Lung (tissue), 17 donors: ENCODE measurements at places on chromosomes 5 and 9.
A peak's percentile ranks its signal among the peaks of the same experiment; 100 is the strongest.

DNA sequence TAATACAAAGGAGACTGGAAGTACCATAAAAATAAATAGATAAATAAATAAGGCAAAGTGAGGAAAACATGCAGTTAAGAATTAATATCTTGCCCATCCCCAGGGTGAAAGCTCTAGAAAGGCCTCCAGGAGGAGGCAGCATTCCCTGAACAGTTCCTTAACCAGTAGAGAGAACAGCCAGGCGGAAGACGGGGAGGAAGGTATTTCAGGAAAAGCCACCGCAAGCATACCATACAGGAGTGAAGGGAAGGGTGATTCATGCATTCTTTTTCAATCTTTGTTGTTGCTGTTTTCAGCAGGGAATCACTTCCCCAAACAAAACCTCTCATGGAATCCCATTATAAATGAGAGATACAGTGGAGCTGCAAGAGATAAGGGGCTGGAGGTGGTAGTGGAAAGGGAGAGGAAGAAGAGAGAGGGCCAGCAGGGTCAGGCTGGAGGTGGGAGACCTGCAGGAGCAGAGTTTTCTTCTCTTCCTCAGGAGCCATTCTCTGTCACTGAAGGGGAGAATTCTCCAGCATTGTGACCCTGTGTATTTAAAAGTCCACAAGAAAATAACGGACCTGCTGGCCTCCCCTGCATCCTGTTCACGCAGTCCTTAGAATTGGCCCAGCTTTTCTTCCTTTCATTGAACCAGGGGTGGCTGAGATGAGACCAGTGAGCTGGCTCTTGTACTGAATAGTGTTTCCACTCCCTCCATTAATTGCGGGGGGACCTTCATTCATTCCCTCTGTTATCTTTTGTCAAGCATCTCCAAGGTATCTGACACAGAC, 255.9 kb downstream of the FAM114A2 start:
- H3K4me3 ChIP-seq, result no peak overlapping the region
- no peak overlapping the region for H3K27ac ChIP-seq
- H3K27me3 ChIP-seq, result no peaks in the 10 kb centered on the region
- no peaks in the 10 kb centered on the region for H3K36me3 ChIP-seq

- H3K36me3 ChIP-seq, result no peaks in the 10 kb centered on the region
- peaks cover 9% of the 10 kb centered on the region for H3K4me1 ChIP-seq
- H3K27me3 ChIP-seq, result peaks cover 3% of the 10 kb centered on the region
- H3K27ac ChIP-seq, result no peak overlapping the region
Measured at GRCh38 chr5:167709625-167710024, 581.8 kb upstream of the WWC1 start.

DNA sequence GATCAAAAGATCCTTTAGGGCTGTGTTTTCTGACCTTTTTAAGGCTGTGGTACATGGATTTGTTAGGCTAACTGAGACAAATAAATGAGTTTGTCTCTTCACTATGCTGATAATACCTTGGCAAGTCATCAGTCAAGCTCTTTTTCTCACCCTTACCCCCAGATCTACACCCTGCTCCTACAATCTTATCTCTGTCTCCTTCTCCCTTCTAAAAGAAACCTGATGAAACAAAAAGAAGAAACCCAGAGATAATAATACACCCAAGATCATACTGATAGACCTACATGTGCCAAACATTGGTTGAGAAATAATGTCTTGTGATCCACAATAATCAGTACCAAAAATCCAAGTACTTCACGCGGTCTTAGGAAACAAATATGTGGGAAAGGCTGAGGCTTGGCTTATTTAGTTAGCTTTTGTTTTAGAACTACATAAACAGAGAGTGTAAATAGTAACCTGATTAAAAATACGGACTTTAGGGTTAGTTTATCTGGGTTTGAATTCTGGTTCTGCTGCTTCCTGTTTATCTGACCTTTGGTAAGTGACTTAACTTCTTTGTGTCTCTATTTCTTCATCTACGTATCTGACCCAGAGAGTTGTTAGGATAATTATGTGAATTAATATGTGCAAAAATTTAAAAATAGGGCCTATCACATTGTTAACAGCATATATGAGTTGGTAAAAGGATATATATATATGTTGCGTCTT, 24.8 kb upstream of the PDCD1LG2 start:
- no peak for DNase-seq
- no peak overlapping the region for H3K27ac ChIP-seq
- H3K4me1 ChIP-seq, result peaks cover 4% of the 10 kb centered on the region
- no peak overlapping the region for H3K4me3 ChIP-seq
- no peaks in the 10 kb centered on the region for H3K27me3 ChIP-seq
- no peaks in the 10 kb centered on the region for H3K36me3 ChIP-seq

- peaks cover 4% of the 10 kb centered on the region for H3K36me3 ChIP-seq
- peaks cover 3% of the 10 kb centered on the region for H3K4me1 ChIP-seq
- no peaks in the 10 kb centered on the region for H3K27me3 ChIP-seq
Measured at GRCh38 chr9:94827584-94828304, 101.2 kb downstream of the AOPEP start.

- H3K4me1 ChIP-seq, result peaks cover 9% of the 10 kb centered on the region
Measured at GRCh38 chr5:108259306-108259705, 122.6 kb downstream of the FBXL17 start.

DNA sequence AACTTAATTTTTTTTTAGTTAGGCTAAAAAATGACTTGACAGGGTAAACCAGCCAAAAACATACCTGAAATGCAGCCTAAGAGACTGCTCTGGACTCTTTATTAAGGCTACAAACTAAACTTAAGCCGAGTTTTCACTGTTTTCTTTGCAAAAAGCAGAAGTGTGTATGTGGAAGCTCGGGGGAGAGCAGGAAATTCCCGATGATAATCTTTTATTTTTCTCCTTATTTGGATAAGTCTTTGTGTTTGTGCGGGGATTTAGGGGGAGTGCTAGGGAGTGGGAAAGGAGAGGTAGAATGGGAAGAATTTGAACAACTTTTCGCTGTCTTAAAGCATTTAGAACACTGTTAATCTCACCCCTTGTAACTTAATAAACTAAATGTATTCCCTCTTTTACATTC, 30.7 kb upstream of the GPR21 start:
- H3K4me3 ChIP-seq, result no peak overlapping the region
- peaks cover 7% of the 10 kb centered on the region for H3K36me3 ChIP-seq
- H3K27me3 ChIP-seq, result no peaks in the 10 kb centered on the region
- DNase-seq, result no peak
- no peak overlapping the region for H3K27ac ChIP-seq

DNA sequence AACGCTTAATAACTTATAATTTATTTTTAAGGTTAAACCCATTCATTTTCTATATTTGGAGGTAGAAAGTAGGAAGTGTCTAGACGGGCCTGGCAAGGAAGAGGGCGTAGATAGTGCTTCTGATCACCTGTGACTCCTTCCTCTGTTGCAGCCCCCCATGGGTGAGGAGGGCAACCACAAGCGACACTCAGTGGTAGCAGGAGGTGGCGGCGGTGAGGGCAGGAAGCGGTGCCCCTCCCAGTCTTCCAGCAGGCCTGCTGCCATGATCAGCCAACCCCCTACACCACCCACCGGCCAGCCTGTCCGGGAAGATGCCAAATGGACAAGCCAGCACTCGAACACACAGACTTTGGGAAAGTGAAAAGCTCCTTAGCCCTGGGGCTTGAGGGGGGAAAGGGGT, 36.7 kb downstream of the FAXDC2 start:
- peaks cover 25% of the 10 kb centered on the region for H3K36me3 ChIP-seq
- no peak overlapping the region for H3K27ac ChIP-seq
- no peaks in the 10 kb centered on the region for H3K27me3 ChIP-seq
- no peak for DNase-seq

DNA sequence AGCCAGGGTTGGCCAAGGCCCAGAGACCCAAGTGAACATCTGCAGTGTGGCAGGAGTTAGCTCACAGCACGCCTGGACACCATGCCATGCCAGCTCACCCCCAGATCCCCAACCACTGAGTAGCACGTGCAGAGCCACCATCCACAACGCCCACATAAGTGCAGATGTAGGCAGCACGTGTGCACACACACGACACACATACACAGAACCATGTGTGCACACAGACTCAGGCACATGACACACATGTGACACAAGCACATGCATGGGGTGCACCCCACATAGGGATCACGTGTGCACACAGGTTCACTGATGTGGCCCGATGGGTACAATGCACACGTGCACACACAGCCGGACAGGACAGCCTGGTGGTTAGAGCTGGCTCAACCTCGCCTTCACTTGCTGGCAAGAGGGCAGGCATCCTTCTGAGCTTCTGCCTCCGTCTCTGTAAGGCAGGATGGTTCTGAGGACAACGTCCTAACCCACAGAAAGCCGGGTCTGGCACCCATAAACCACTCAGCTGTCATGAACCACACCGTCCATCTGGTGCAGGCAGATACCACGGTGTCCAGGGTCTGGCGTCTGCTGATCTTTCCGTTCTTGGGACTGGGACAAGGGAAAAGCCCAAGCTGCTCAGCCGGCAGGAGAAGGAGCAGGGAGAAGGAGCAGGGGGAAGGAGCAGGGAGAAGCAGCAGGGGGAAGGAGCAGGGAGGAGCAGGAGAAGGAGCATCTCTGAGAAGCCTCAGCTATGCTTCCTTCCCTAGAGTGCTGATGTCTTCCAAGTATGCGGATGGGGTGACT, 12.0 kb downstream of the LRRC26 start:
- H3K27me3 ChIP-seq, result peaks cover 3% of the 10 kb centered on the region
- H3K4me1 ChIP-seq, result no peaks in the 10 kb centered on the region
- no peak for DNase-seq
- H3K36me3 ChIP-seq, result no peaks in the 10 kb centered on the region

DNA sequence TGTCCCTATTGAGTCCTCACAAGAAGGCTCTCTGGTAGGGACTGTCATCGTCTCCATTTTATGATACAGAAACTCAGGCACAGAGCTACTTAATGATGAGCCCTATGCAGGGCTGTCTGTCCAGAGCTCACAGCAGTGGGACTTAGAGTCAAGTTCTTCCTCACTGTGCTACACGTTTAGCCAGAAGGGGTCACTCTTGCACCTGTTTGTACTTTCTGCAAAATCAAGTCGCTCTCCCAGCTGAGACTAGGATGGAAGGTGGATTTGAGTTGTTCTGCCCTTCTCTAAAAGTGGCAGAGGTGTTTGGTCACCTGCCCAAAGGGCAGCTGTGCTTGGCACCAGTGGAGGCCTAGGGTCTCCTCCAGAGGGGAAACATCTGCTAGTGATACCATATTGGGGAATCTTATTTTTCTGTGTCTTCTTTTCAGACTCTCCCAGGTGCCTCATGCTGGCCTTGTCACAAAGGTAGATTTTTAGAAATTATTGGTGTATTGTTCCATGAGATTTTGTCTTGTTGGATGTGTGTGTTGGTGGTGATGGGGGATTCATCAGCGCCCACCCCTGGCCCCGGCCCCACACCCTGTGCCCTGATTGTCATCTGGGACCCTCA, 104.2 kb downstream of the PPARGC1B start:
- no peaks in the 10 kb centered on the region for H3K27me3 ChIP-seq
- peak; percentile 87 for DNase-seq

DNA sequence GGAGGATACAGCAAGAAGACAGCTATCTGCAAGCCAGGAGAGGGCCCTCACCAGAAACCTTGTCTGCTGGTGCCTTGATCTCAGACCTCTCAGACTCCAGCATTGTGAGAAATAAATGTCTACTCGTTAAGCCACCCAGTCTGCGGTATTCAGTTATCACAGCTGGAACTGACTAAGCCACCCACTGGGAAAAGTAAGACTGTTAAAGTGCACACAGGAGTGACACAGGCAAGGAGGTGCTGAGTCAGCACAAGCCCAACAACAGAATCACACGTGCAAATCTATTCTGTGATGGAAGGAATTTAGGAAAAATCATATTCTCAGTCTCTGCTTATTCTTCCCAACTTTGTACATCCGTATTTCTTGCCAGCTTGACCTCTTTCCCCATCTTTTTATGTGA, 200.0 kb downstream of the NR2F1-AS1 start:
- no peak overlapping the region for H3K27ac ChIP-seq
- H3K27me3 ChIP-seq, result no peaks in the 10 kb centered on the region
- no peak overlapping the region for H3K4me3 ChIP-seq
- no peaks in the 10 kb centered on the region for H3K36me3 ChIP-seq
- no peak for DNase-seq

- no peak overlapping the region for H3K27ac ChIP-seq
- no peaks in the 10 kb centered on the region for H3K36me3 ChIP-seq
- no peak for DNase-seq
- no peaks in the 10 kb centered on the region for H3K27me3 ChIP-seq
- no peaks in the 10 kb centered on the region for H3K4me1 ChIP-seq
- no peak overlapping the region for H3K4me3 ChIP-seq
Measured at GRCh38 chr9:132182314-132183091, 20.6 kb downstream of the NTNG2 start.

GRCh38 chr9:124474151-124474550, 23.9 kb downstream of the ADGRD2 start:
- H3K27ac ChIP-seq, result no peak overlapping the region
- H3K36me3 ChIP-seq, result no peaks in the 10 kb centered on the region
- H3K4me3 ChIP-seq, result no peak overlapping the region
- no peaks in the 10 kb centered on the region for H3K4me1 ChIP-seq
- peaks cover 4% of the 10 kb centered on the region for H3K27me3 ChIP-seq

- no peaks in the 10 kb centered on the region for H3K36me3 ChIP-seq
- H3K27ac ChIP-seq, result no peak overlapping the region
- H3K4me3 ChIP-seq, result no peak overlapping the region
- no peak for DNase-seq
- no peaks in the 10 kb centered on the region for H3K27me3 ChIP-seq
- H3K4me1 ChIP-seq, result no peaks in the 10 kb centered on the region
Measured at GRCh38 chr5:93902288-93902687, 160.9 kb upstream of the POU5F2 start.

DNA sequence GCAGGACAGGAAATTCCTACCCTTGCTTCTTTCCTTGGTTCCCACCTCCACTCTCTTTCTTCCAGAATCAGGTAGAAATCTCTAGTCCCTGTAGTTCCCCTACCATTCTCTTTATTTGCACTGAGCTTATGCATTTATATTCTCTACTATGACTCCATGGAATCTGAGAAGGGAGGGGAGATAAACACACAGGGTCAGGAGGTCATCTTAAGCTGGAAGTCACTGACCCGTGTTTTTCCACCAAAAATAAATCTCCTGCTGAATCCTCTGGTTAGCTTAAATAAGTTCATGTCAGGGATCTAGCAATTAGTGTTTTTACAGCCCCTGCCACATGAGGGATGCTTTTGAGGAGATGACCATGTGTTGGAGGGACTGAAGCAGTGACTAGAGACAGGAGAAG, 3.7 kb downstream of the ACTL7B start:
- no peaks in the 10 kb centered on the region for H3K36me3 ChIP-seq
- no peak overlapping the region for H3K27ac ChIP-seq
- no peaks in the 10 kb centered on the region for H3K4me1 ChIP-seq
- no peak overlapping the region for H3K4me3 ChIP-seq
- no peak for DNase-seq

GRCh38 chr9:79006546-79006945, 565.2 kb upstream of the TLE4 start:
- no peaks in the 10 kb centered on the region for H3K27me3 ChIP-seq
- no peak overlapping the region for H3K27ac ChIP-seq
- DNase-seq, result no peak
- no peaks in the 10 kb centered on the region for H3K36me3 ChIP-seq
